Activated T-helper 1 cell treated with anti-CD3 and anti-CD28 coated beads, Interleukin-2, amount 50 U/mL, for 16 hours (primary cell): ENCODE measurements at places on chromosomes 7 and 10.
A peak's percentile ranks its signal among the peaks of the same experiment; 100 is the strongest.

GRCh38 chr10:15244635-15245197 lies 76.2 kb upstream of the NMT2 start:
- no peak for DNase-seq

DNA sequence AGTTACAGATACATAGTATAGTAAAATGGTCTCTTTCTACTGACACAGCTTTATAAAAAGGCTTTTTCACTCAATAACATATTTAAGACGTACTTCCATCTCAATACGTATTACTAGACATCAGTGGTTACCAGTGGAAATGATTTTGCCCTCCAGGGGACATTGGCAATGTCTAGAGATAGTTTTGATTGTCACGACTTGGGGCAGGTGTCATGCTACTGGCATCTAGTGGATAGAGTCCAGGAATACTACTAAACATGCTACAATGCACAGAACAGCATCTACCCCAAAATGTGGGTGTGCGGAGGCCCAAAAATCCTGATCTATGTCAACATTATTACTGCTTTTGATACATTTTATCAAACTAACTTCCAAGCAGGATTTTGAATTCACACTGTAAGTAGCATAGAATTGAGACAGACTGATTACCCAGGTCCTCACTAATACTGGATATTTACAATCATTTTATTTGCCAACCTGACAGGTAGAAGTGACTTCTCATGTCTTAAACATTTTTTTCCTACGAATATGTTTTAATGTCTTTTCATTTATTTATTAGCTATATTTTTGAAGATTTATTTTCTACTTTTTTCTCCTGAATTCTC lies 53.8 kb downstream of the HGF start:
- DNase-seq: no peak

GRCh38 chr10:73110345-73110849 lies at the start of gene NUDT13:
Gene NUDT13, plus strand, starts transcription at chr10:73110455. Its CDS starts 3,911 bp downstream, at chr10:73114366.
- DNase-seq: peak; percentile 10

DNA sequence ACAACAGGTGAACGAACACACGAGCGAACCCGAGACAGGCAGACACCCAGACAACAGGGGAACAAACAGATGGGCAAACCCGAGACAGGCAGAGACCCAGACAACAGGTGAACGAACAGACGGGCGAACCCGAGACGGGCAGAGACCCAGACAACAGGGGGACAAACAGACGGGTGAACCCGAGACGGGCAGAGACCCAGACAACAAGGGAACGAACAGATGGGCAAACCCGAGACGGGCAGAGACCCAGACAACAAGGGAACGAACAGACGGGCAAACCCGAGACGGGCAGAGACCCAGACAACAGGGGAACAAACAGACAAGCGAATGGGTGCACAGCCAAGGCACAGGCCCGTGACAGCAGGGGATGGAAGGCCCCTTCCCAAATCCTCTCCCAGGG lies 264.7 kb downstream of the ELFN1 start:
- no peak for DNase-seq

DNA sequence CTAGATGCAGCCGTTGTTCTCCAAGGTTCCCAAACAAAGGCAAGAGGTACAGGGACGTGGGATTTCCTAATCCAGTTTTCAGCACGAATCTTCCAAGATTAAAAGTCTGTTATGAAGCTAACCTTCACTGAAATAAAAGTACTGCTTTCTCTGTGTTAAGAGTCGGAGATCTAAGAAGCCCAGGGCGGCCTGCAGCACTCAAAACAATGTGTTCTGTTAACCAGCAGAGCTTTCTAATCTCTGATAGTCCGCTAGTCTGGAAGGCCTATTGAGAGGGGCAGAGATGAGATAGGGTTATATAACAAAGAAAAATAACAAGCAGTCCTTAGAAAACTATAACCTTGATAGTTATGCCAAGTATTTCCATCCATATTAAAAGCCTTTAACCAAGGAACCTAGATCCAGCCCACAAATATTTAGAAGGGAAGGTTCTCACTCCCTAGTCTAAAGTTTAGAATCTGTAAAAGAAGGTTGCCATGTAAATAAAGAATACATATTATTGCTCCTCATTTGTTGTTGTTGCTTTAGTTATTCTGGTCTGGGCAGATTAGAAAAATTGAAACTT lies 106.3 kb upstream of the SVIL start:
- no peak for DNase-seq

GRCh38 chr7:30800785-30801252 lies 29.6 kb downstream of the MINDY4 start:
- no peak for DNase-seq

- DNase-seq: no peak
Measured at GRCh38 chr10:92837456-92837855, 10.9 kb upstream of the EXOC6 start.

GRCh38 chr10:98306501-98306900 lies 38.5 kb upstream of the LOXL4 start:
- no peak for DNase-seq

- no peak for DNase-seq
Measured at GRCh38 chr7:75064291-75064690, 9.3 kb downstream of the RCC1L start.

- DNase-seq: no peak
Measured at GRCh38 chr10:87058171-87058570, 36.5 kb downstream of the GLUD1 start.

- DNase-seq: no peak
Measured at GRCh38 chr7:46003896-46004875, 83.1 kb upstream of the IGFBP3 start.

DNA sequence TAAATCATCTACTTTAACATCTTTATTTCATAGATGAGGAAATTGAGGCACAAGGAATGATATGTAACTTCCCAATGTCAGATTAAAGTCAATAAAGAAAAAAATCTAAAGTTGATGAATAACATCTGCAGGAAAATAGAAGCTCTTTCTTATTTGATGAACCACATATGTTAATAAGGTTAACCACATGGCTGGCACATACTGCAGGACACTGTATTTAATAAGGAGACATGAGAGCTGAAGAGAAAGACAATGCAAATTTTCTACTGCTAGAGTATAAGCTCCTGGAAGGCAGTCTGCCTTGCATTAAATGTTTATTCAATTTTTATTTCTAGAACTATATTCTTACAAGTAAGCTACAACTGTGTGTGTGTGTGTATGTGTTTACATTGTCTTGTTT lies 4.4 kb downstream of the RAB11FIP2 start:
- DNase-seq: no peak

DNA sequence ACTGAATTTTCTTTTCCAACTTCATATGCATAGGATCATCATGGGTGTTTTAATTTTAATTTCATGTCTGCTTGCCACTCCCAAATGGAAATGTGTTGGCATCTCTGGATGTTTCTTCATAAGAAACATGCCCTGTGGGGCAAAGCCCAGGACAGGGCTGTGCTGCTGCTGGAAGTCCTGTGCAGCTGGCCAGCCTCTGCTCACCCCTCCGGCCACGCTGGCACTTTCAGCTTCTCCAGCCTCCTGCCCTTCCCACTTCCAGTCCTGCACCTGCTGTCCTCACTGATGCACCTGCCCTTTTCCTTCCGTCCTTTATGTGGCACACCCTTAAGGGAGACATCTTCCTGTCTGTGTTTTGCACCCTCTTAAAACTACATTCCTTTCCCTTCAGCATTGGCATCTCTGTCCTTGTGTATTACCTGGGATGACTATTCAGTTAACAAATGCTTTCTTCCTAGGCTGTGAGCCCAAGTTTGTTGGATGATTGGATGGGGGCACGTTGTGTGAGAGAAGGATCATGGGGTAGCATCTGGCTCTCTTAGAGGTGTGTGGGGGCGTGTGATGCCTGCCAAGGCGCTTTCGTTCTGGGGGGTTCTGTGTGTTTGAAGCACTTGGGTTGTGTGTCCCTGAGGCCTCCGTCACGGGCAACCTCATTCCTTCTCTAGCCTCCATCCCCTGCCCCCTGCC lies 56.8 kb downstream of the TCF7L2 start:
- no peak for DNase-seq

DNA sequence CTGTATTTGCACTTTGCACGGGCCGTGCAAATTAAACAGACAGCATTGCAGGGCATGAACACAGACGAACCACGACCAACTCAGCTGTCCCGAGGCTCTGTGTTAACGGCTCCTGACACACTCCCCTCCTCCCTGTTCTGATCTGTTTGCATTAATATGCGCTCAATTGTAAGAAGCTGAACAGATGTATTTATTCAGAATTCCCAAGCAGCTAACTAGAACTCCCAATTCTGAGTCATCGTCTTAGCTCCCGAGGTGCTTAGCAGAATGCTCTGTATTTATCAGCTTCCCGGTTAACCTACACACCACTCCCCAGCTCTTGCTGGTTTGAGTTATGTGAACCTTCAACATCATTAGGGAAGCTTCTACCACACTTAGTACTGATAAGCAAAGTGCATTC lies 286.4 kb downstream of the PTPRN2 start:
- no peak for DNase-seq

DNA sequence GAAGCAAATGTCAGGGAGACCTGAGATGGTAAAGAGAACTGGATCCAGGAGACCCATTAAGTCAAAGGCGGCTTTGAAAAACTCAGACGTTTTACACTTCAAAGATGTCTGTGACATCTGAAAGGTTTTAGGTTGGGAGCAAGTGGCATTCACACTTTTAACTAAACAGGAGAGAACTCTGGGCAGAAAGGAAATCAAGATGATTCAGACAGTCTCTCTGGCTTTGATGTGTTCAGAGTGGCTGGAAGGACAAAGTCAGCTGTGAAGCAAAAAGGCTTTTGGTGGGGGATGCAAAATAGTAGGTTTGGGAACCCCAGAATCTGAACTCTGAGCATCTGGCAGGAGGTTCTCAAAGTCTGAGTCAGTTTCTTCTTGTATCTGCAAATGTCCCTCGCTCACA lies 66.6 kb downstream of the PRKCQ start:
- no peak for DNase-seq

- DNase-seq: no peak
Measured at GRCh38 chr7:28732071-28732869, 225.9 kb downstream of the TRIL start.

- DNase-seq: no peak
Measured at GRCh38 chr7:80603940-80604339, 34.5 kb upstream of the CD36 start.

GRCh38 chr7:50185951-50186682 lies 93.1 kb upstream of the ZPBP start:
- no peak for DNase-seq

DNA sequence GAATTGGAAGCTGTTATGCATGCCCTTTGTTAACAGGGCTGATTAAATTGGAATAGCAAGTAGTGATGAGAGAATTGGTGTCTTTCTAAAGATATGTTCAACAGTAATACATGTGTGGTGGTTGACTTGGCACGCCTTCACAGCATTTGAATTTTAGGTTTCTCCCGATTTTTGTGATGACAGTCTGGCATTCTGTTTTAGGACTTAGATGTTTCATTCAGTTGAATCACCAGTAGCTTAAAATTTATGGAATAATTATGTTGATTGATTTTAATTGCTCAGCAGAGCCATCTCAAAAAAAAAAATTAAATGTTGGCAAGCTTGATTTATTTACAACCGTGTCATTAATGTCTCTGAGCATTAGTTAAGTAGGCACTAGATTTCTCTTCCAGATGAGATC lies 219.7 kb downstream of the CSTF2T start:
- no peak for DNase-seq

GRCh38 chr7:48389977-48390376 lies 218.7 kb downstream of the ABCA13 start:
- DNase-seq: no peak

GRCh38 chr7:84219310-84219709 lies 24.7 kb upstream of the SEMA3A start:
- no peak for DNase-seq

DNA sequence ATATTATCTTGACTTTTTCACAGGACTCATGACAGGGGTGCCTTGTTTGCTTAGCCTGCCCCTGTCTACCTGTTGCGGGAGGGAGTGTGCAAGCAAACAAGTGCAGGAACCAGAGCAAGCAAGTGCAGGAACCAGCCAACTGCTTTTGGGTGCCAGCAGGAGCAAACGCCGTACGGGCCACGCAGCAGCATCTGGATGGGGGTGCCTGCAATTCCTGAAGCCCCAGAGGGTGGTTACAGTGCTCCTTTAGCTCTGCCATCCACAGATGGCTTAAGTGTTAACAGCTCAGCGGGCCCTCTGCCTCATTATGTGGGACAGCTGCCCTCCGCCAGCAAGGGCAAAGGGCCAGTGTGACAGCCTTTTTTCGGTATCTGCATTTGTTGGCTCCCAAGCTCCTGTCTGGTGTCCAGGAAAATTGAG lies 83.5 kb downstream of the MICU1 start:
- DNase-seq: no peak

- DNase-seq: no peak
Measured at GRCh38 chr10:104895541-104895940, 254.5 kb downstream of the SORCS3 start.

DNA sequence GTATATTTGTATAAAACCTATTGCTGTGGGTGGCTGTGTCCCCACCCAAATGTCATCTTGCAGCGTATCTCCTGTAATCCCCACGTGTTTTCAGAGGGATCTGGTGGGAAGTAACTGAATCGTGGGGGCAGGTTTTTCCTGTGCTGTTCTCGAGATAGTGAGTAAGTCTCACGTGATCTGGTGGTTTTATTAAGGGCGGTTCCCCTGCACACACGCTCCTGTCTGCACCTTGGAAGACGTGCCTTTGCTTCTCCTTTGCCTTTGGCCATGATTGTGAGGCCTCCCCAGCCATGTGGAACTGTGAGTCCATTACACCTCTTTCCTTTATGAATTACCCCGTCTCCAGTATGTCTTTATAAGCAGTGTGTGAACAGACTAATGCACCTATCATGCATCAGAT lies 97.6 kb downstream of the DYNC2I1 start:
- no peak for DNase-seq
